ENCODE measurements at places on chromosomes 4 and X.

DNA sequence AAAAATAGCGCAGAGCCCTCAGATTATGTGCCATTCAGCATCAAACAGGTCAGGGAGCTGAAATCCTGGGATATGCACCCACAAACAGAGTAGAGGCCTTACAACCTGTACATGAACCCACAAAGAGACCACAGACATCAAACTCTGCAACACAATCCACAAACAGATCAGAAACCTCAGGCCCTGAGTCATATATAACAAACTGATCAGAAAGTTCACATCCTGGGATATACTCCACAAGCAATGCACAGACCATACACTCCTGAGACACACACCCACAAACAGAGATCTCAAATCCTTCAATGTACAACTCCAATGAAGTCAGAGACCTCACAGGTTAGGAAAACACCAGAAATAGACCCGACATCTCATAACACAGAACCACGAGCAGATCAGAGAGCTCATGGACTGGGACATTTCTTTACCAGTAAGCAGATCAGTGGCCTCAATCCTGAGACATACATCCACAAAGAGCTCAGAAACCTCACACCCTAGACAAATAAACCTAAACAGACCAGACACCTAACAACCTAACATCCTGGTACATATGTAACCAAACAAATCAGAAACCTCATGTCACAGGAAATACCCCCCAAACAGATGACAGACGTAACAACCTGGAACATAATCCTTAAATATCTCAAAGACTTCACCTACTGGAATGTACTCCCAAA is 24.2 kb downstream of the SUV39H1 start:
- no peak for DNase-seq

DNA sequence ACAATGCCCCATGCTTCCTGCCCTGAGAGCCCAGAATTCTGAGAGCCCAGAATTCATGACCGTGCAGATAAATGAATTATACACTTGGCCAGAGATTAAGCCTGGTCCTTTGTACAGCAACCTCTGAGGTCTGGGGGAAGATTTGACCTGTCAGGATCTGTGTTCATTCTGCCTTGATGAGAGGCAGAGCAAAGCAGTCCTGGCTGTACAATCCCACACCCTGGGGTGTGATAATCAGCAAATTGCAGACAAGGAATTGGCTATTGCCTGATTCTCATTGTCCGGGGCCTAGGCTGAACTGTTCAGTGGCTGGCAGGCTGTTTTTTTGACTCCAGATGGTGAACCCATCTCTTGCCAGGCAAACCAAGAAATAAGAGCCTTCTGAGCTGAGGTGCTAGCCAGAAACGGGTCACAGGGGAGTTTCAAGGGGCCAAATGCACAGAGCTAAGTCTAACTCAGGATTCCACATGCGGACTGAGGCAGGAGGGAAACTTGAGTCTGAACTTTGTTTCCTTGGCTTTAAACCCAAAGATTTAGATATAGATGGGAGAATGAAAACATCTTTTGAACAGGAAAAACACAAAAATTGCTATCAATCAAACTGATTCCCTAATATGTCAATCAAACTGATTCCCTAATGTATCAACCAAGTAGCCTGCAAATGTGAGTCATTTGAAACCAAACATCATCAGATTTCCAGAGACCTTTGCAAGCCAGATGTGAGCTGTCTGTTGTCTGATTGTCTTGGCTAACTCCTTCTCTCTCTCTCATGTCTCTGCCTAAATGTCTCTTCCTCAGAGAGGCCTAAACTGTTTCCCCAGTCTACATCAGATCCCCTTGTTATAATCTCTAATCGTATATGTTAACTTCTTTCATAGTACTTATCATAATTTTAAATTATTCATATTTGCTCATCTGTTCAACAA is 159.3 kb downstream of the ATG4A start:
- DNase-seq = no peak

DNA sequence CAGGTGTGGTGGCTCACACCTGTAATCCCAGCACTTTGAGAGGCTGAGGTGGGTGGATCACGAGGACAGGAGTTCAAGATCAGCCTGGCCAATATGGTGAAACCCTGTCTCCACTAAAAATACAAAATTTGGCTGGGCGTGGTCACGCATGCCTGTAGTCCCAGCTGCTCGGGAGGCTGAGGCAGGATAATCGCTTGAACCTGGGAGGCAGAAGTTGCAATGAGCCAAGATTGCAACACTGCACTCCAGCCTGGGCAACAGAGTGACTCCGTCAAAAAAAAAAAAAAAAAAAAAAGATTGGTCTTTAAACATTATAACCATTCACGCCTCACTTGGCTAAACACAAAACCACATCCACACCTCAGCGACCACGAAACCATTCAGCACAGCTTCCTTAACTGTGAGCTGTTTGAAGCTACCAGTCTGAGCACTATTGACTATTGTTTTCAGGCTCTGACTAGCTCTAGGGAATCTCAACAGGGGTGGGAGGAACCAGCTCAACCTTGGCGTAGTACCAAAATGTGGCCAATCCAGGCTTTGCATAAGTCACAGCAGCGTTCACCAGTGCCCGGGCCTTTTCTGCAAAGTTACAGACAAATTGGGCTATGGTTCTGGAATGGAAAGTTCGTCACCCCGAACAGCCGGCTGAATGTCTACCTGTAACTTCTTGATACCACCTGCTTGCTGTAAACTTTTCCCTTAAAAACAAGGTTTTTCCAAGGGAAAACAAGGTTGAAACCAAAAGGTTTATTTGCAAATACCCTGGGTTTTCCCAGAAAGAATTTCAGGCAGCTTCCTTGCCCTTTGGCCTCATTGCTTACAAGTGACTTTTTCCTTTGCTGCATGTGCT is 73.6 kb upstream of the DHX15 start:
- peak; percentile 32 for DNase-seq

DNA sequence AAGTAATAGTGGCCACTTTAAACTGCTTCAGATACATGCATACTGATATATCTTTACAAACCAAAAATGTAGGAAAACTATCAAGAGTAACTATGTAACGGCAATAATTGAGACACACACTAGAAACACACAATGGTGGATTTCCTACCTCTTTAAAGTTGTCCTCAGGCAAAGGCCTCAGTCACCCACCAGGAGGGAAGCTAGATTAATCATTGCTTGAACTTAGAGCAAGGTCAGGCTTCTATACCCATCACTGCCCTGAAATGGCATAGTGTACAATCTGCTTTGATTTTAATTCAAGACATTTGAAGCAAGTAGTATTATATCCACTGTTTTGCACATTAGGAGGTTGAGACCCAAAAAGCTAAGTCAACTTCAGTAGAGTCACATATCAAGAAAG is 110.9 kb downstream of the AREG start:
- no peak for DNase-seq

DNA sequence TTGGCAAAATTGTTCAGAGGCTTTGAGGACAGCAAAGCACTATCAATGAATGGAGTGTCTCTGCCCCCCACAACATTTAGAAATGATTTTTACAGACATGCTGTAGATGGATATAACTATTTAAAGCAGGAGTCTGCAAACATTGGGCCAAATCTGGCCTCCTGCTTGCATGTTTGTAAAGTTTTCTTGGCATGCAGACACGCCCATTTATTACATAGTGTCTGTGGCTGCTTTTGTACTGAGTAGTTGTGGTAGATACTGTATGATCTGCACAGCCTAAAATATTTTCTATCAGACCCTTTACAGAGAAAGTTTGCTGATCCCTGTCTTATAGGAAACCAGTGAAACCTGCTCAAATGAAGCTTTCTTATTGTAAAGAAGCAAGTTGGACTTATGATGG is 45.5 kb upstream of the PHEX start:
- DNase-seq = no peak

DNA sequence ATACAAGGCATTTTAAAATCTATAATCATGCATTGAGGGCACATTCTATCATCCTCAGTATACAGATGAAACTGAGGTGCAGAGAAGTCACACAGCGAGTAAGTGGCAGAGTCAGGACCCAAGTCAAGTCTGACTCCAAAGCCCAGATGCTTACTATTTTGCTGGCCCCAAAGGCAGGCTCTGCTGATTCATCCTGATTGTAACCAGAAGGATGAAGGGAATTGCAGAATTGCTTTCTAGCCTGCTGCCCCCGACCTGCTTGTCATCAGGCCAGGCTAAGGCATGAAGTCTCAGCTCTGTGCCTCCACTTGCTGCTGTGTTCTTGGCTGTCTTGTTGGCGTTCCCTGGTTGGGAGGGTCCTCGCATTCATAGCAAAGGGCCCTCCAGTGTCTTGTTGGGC is 62.7 kb downstream of the SLC9A6 start:
- no peak for DNase-seq

DNA sequence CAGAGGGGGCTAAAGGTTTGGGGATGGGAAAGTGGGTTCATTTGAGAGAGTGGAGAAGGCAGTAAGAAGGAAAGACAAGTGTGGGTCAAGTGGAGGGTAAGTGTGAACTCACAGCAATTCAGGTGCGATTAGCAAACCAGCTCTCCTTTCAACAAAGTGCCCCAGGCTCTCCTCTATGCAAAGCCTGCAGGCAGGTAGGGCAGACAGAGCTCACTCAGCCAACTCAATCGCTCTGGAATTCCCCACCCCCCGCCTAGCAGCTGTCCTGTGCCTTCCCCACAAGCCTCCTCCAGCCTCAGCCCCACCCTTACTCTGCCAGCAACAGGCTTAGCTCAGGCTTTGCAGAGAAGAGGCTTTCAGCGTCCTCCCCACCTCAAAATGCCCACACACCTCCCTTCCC is 14.8 kb upstream of the MAMLD1 start:
- no peak for DNase-seq

DNA sequence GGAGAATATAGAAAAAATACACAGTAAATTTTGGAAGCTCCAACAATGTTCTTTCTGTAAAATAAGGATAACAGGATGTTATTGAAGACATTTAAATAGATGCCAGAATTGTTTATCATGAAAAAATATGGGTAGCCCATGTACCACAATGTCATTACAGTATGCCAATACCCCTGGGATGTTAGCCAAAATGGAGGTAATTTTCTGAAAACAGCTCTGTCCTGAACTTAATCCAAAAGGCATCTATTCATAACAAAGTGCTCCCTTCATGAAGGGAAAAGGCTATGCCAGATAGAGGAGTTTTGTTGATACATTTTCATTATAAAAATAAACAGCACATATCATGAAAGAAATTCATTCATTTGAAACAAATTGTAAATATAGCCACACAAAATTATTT is 1902.6 kb upstream of the AGA start:
- no peak for DNase-seq

- no peak for DNase-seq
Observed at GRCh38 chrX:139202742-139203420, 327.7 kb upstream of the F9 start.

- DNase-seq = peak; percentile 76
Observed at GRCh38 chr4:75724867-75725724, 719 bp downstream of the USO1 start.

GRCh38 chr4:80507077-80507476 is 171.5 kb downstream of the CFAP299 start:
- no peak for DNase-seq

- DNase-seq = no peak
Observed at GRCh38 chrX:44708470-44708869, 135.4 kb upstream of the DUSP21 start.

GRCh38 chr4:19386786-19387185 is 864.9 kb upstream of the SLIT2 start:
- DNase-seq = no peak

DNA sequence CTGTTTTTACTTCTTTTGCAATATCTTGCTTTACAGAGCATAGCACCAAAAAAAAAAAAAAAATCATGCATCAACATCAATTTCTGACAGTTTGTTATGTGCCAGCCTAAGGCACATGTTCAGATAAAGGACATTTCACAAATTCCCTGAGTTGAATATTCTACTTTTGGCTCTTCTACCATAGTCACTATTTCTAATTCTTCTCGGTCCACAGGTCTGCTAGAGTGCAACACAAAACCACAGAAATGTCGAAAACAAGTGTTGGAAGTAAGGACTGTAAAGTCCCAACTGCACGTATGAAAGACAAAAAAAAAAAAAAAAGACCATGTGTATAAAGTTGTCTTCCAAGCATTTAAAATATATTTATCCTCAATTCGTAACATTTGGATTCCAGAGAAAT is 494.2 kb upstream of the INTU start:
- DNase-seq = no peak

DNA sequence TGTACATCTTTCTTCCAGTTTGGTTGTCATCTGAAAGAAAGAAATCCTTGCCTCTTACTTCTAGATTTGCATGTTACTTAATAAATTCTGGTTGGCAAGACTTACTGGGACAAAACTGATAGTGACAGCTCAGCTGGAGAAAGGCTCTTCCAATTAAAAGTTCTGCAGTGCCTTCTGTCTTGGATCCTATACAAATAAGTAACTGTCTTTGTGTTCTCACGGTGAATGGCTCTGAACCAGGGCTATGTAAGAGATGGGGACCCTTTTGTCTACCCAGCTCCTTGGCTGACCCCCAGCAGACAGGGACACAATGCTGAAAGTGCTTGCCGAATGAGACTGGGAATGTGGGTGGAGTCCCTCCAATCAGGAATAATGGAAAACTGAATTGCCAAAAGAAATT is 89.5 kb downstream of the AASDH start:
- DNase-seq = no peak

DNA sequence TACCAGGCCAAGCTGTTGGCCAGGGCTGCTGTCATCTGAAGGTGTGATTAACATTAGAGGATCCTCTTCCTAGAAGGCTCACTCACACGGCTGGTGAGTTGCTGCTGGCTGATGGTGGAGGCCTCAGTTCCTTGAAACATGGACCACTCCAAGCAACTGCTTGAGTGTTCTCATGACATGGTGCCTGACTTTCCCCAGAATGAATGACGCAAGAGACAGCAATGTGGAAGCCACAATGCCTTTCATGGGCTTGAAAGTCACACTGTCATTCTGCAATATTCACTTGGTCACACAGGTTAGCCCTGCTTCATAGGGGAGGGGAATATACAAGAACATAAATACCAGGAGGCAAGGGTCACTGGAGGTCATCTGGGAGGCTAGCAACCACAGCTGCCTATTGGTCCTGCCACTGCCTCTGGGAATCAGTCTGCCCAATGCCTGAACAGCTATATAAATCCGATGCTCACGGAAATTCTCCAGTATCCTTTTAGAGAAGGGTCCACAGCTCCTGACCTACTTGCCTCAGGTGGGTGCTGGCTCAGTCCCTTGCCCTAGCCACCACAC is 97.1 kb upstream of the MAML3 start:
- no peak for DNase-seq

DNA sequence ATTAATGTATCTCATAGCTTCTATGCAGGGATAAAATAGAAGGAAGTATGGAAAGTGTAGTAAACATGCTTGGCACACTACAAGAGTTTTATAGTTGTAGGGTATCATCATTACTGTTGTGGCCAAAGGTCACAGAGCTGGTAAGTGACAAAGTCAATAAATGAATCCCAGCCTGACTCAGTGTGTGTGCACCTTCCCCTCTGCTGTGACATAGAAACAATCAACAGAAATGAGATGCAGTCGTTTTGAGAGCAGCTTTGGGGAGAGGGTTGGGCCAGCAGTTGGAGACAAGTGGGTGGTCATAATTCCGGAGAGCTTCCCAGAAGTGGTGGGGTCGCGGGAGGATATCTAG is 82.4 kb upstream of the RBPJ start:
- no peak for DNase-seq

GRCh38 chr4:123418351-123418931 is 21.8 kb downstream of the SPRY1 start:
- DNase-seq = peak; percentile 97
